Stimulated activated effector memory CD8-positive, alpha-beta T cell treated with anti-CD3 and anti-CD28 coated beads, Interleukin-12 subunit alpha, Interleukin-12 subunit beta, amount 100 ng/mL, for 72 hours (primary cell): ENCODE measurements at places on chromosomes 6 and 20.

DNA sequence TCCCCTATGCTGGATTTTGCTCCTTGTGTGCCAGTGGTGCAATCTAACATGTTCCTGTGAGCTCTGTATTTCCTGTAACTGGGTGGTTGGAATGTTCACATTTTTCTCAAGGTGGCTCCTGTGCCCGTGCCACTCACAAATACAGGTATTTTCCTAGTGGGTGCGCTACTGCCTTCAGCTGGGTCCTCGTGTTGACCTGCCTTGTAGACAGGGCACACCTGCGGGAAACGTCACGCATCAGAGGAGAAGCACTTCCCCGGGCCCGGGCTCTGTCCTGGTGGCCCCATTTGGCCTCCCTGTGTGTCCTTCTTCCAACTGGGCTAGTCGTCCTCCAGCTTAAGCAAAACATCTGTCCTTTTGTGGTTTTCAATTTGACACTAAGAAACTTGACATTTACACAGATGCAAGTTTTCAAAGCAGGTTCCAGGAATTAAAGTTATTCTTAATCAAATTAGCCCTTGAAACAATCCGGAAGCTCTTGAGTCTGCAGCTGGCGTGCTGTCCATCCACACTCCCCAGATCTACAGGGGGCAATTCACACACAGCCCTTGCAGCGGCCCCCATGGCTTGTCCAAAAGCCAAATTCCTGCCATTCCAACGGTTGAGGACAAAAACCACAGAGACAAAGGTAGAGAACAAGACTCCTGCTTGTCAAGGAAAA lies 275.1 kb downstream of the CDC5L start:
- no peak for DNase-seq

GRCh38 chr6:10448096-10448495 lies 33.2 kb upstream of the TFAP2A start:
- no peak for DNase-seq

GRCh38 chr20:46661659-46662058 lies 10.4 kb upstream of the SLC13A3 start:
- DNase-seq = no peak

GRCh38 chr6:34248198-34248726 lies 544 bp downstream of the SMIM29 start:
- peak; percentile 74 for DNase-seq

DNA sequence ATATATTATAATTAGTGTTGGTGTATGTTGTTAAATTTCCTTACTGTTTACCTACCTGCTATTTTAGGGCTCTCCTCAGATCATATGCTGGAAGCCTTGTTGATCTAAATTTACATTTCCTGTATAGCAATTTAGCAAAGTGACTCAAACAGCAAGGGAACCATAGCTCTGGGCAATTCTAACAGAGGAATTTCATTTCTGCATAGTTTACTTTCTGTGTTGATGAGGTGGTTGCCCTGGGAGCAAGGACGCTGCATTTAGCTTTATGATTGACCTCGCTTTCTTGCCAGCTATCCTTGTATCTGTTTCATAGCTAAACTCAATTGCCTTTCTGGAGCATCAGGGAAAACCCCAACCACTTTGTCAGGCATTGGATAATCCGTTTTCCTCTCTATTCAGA lies 810.8 kb downstream of the GRIK2 start:
- no peak for DNase-seq

- DNase-seq = no peak
Measured at GRCh38 chr20:25233016-25233772, 14.7 kb upstream of the PYGB start.

DNA sequence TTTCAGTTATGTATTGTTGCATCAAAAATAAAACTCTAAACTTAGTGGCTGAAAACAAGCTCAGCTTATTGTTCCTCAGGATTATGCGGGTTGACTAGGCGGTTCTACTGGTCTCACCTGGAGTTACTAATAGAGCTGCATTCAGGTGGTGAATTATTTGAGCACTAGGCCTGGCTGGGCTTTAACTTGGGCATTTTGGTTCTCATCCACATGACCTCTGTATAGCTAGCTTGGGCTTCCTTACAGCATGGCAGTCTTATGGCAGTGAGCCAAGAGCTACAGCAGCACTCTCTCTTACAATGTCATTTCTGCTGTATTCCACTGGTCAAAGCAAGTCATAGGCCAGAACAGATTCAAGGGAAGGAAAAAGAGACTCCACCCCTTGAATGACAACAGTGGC lies 1.6 kb downstream of the PGBD1 start:
- no peak for DNase-seq
